ENCODE measurements at places on chromosomes 13 and 19.
A peak's percentile ranks its signal among the peaks of the same experiment; 100 is the strongest.

DNA sequence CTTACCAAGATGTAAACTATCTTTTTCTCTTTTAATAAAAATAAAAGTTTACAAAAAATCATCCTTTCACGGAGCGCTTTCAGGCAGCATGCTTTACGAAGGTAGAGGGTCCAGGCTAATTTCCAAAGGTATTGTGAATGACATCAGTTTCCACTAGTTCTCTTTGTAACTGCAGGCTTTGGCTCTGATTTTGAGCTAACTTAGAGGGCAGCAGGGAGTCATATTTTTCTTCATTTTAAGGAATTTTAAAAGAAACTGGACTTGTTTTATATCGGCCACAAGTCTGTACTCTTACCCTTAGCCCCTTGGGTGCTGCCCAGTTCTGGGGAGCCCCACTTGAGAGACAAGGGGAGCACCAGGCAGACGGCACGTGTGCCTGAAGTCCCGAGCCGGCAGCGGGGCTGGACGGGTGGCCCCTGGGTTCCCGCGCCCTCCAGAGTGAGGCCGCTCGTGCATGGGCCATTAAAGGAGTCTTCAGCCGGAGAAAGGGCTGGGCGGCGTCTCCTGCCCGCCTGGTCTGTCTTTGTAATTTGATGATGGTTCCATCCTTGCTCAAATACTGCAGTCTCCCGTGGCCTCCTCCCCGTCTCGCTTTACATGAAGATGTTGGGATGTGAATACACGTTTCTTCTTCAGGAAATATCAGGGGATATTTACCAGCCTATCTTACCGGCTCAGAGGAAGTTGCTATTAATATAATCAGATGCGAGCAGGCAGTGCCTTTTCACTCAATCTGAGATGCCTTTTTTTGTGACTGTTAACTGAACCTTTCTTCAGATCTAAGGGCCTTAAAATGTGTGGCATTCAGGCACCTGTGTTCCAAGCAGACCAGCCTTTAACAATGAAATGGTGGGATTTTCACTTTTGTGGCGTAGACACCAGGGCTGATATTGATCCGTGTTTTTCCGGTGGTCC is 67.4 kb downstream of the GGACT start:
- no peak for DNase-seq

GRCh38 chr19:50820549-50821247 is 2.9 kb downstream of the KLK1 start:
- DNase-seq = no peak

DNA sequence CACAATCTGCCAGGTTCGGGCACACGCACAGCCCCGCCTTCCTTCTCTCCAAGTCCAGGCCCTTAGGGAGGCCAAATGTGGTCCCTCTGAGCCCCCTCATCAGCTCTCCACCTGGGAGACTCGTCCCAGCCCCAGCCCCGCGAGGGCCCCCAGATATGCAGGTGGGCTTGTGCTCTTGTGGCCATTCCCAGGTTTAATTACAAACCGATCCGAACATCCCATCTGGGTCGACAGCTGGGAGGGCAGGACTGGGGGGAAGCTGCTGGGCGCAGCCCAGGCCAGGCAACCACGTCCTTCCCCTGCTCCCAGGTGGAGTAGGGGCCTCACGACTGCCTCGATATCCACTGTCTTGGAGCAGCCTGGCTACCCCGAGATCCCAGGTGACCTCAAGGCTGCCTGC is 7.5 kb upstream of the C2CD4C start:
- no peak for DNase-seq

GRCh38 chr19:35514282-35514809 is 897 bp upstream of the DMKN start:
- DNase-seq = no peak

GRCh38 chr13:91721413-91721812 is 323.0 kb downstream of the GPC5 start:
- DNase-seq = no peak

DNA sequence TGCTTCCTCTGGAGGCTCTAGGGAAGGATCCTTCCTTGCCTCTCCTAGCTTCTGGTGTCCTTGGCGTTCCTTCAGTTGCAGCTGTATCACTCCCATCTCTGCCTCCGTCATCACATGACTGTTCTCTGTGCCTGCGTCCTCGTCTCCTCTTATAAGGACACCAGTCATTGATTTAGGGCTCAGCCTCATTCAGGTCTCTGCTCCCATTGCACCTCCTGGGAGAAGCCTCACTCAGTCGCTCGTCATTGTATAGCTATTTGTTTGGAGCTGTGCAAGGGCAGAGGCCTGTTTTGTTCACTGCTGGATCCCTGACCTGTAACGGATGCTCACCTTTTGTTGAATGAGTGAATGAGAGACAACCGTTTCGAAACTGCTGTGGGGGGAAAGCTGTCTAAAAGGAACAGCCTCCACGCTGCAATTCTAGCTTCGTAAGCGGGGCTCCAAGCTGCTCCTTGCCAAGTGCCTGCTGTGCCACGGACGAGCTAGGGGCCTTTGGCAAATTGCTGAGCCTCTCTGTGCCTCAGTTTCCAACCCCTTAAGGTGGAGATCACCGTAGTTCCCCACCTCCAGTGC is 17.2 kb downstream of the BRSK1 start:
- no peak for DNase-seq

- DNase-seq = no peak
These were observed 37.8 kb upstream of the ZNF507 start for GRCh38 chr19:32307591-32307990.

DNA sequence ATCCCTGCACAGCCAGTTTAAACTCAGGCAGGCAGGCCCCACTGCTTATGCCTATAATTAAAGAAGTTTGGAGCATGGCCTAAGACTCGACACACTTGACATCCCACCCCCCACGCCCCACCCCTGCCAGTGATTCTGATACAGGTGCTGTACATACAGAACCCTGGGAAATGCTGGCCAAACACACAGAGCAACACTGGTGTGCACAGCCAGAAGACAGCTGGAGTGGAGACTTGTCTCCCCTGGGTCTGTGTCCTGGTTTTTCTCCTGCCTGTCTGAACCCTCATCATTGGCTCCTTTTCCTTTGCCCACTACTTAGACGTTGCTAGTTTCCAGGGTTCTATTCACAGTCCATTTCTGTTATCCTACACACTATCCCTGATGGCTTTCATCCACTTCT is 76.8 kb downstream of the DLEU7 start:
- no peak for DNase-seq

DNA sequence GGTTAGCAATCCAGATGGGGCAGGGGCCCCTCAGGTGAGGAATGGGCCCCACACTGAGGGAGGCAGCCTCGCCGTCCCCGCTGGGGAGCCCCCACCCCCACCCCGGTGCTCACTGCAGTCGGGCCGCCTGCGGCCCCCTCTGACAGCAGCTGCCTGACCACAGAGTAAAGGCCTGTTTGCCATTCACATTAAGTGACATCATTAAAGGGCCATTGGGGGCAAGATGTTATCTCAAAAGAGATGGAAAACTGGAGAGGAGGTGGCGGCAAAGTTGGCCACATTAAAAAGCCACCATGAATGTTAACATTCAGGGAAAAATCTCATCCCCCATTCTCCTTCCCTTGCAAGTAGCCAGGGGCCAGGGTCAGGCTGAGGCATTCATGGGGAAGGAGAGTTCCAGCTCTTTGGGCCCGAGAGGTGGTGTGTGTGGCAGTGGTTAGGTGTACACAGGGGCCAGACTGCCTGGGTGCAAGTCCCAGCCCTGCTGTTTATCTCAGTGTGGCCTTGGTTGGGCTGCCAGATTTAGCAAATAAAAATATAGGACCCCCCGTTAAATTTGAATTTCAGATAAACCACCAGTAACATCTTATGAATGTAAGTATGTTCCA is 20.9 kb downstream of the VSTM2B start:
- DNase-seq = no peak

- no peak for DNase-seq
These were observed 60.5 kb downstream of the ZNF557 start for GRCh38 chr19:7130043-7130442.

DNA sequence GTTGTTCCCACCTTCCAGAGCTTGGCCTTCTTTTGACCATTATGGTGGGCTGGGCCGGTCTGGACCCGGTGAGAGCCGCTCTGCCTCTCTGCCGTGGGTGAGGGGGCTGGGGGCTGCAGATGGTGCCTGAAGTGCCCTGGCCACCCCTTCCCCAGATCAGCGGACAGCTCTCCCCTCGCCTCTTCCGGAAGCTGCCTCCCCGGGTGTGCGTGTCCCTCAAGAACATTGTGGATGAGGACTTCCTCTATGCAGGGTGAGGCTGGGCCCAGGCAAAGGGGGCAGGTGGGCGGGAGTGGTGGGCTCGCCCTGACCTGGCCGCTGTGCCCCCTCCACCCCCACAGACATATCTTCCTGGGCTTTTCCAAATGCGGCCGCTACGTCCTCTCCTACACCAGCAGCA is 1.9 kb downstream of the DCAF15 start:
- DNase-seq = no peak

- DNase-seq = no peak
These were observed 8.6 kb downstream of the ZFP82 start for GRCh38 chr19:36409841-36410240.

GRCh38 chr19:10390652-10391286 is 10.4 kb upstream of the TYK2 start:
- peak; percentile 49 for DNase-seq

DNA sequence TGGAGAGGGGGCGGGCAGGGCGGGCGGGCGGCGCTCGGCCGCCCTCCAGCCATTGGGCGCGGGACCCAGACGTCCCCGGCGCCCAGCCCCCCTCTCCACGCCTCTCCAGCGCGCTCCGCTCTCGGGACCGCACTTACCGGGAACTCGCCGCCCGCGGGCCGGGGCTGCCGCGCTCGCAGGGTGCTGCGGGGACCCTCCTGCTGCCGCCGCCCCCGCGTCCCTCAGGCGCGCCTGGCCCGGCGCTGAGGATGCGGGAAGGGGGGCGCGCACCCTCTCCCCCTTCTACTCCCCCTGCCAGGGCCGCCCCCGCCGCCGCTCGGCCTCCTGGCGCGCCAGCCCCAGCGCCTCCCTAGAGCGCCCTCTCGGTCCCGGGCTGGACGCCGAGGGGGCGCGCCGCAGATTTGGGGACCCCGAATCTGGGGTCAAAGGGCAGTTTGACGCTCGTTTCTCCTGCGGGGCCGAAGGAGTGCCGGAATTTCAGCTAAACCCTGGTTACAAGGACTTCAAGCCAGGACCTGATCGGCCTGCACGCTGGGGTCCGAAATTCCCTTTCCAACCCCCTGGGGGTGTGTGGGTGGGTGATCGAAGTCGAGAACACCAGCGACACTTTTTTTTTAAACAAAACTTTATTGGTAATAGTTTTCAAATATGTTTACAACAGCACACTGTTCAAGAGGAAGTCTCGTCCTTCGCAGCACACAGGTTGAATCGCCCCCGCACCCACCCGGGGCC is 696 bp upstream of the SAMD1 start:
- DNase-seq = peak; percentile 46

DNA sequence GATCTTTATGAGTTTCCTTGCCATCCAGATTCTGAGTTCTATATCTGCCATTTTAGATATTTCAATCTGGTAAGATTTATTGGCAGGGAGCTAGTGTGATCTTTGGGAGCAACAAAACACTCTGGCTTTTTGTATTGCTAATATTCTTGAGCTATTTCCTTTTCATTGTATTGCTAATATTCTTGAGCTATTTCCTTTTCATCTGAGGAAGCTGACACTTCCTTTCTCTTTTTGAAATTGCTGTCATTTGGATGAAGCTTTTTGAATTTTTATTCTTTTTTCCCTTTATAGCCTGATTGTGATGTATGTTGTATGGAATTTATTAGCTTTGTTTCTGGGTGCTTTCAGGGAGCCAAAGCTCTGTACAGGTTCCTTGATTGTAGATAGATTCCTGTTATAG is 873.5 kb upstream of the ATXN8OS start:
- DNase-seq = no peak

DNA sequence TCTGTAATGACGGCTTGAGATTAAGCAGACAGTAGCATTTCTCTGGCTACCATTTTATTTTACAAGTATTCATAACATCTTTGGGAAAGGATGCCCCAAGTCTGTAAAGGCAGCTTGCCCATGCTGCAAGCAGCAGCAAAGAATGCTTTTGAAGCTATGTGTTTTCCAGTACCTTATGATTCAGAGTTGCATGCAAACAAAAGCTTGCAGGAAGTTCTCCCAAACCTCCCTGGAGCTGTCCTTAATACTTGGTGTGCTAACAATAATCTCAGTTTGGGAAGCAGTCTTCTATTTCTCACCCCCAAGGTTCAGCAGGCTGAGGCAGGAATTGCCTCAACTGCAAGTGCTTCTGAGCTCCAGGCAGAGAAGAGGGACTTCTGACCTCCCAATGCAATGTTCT is 60.8 kb downstream of the CCNA1 start:
- no peak for DNase-seq

GRCh38 chr19:23203841-23204344 is 46.3 kb downstream of the ZNF724 start:
- DNase-seq = no peak

DNA sequence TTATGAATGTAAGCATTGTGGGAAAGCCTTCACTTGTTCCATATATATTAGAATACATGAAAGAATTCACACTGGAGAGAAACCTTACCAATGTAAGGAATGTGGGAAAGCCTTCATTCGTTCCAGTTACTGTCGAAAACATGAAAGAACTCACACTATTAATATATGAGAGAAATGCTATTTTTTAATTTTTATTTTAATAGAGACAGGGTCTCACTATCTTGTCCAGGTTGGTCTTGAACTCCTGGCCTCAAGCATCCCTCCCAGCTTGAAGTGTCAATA is 7.0 kb upstream of the ZNF440 start:
- DNase-seq = no peak

- no peak for DNase-seq
These were observed 7.8 kb downstream of the MKNK2 start for GRCh38 chr19:2043251-2043641.

DNA sequence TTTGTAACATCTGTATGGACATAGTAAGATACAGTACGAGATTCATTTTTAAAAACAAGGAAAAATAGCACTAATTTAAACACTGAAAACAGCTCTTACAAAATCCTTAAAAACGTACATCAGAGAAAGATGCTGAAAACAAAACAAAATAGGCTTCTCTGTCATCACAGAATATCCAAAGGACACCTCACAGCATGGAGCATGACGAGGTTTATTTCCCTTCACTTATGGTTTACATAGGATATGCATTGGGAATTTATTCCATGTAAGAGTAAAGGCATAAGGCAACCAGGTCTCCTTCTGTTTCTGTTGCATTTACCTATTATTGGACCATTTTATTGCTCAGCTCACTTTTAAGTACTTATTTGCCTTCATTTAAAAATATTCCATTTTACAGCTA is 3.0 kb downstream of the KCTD12 start:
- DNase-seq = no peak

DNA sequence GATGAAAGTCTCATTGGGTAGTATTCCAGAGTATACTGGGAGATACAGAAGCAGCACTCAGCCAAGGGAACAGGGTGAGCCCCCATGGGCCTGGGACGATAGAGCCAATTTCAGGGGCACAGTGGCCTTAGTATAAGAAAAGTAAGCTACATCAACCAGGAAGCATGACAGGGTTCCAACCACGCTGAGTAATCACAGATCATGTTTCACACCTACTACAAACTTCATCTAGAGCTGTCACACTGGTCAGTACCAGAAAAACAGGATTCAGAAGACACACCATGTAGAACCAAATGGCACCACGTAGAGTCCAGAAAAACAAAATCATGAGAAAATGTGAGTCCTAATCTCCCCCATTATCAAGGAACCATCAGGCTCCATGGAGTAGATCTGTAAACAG is 1292.4 kb upstream of the MIR17HG start:
- DNase-seq = no peak

- no peak for DNase-seq
These were observed 11.7 kb upstream of the PTPRS start for GRCh38 chr19:5352229-5352763.

- DNase-seq = peak; percentile 76
These were observed 27.7 kb downstream of the GADD45B start for GRCh38 chr19:2503521-2504109.

Data from T-helper 1 cell (primary cell).